ENCODE measurements at places on chromosomes 16 and 17.

- no peak for DNase-seq
These were observed 186.2 kb downstream of the SLC39A11 start for GRCh38 chr17:72906306-72906705.

DNA sequence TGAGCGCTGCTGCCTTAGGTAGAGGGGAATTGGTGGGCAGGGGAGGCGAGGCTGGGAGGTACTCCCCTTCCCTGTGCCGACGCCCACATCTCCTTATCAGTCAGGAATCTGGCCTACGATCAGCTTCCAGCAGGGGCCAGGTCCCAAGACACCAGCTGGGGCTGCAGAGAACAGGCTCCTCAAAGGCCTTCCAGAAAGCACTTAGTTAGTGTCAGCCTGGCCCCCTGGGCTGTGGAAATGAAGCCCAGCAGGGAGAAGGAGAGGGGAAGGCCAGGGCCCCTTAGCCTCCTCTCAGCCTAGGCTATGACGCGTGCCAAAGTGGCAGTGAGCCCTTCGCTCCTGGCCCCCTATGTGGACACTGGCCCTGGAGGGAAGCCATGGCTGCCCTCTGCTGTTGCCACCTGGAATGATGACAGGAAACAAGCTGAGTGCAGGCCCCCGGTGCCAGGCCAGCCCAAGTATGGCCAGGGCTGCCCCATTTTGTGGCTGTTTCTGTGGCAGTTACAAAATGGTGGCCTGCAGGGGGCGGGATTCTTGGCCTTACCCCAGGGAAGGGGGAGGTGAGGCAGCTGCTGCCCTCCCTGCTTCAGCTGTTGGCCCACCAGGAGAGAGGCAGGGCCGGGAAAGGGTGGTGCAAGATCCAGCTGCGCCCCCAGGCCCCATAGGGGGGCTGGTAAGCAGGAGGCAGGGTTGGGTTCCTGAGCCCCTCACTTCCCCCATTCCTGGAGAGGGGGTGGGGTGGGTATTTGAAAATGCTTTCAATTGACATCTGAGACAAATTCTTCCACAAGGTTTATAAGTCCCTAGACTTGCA is 11.3 kb downstream of the TBX4 start:
- no peak for DNase-seq

DNA sequence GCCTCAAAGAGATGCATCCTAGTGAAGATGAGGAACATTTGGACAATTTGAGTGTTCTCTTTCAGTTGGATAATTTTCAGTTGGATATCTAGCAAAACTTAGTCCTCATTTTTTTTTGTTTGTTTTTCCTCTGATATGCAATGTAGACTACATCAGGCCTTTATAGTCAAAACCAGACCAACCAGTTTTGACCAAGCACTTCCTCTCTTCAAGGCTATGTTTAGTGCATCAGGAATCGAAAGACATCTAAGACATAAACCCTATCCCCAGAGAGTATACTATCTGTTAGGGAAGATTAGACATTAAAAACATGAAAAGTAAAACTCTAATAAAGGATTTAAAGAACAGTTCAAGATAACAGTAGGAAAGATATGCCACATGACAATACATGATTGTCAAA is 256.1 kb downstream of the IRX3 start:
- DNase-seq: no peak

- DNase-seq: no peak
These were observed 426.6 kb upstream of the CDH11 start for GRCh38 chr16:65548470-65548869.

GRCh38 chr17:17467016-17467415 is 9.8 kb upstream of the MED9 start:
- no peak for DNase-seq

DNA sequence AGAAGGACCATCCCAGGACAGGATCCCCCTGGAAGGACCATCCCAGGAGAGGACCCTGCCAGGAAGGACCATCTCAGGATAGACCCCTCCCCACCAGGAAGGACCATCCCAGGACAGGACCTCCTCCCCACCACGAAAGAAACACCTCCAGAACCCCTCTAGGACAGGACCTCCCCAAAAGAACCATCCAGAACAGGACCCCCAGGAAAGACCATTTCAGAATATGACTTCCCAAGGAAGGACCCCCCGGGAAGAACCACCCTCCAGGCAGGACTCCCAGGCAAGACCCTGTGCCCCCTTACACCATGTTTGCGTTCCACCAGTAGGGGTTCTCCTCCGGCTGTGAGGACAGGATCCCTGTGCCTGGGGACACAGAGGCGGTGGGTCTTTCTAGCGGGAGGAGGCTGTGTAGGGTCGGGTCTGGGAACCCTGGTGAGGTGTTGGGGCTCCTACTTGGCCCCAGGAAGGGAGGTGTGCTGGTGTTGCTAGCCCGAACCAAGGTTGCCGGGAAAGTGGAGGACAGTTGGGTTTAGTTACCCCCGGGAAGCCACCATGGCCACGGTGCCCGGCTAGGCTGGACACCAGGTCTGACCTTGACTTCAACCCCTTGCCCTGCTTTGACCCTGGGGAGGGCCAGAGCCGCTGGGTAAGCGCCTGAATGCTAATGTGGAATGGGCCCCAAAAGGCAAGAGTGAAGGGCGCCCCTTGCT is 2.2 kb downstream of the NOTUM start:
- DNase-seq: no peak

GRCh38 chr16:80015566-80015965 is 415.0 kb upstream of the MAF start:
- no peak for DNase-seq

DNA sequence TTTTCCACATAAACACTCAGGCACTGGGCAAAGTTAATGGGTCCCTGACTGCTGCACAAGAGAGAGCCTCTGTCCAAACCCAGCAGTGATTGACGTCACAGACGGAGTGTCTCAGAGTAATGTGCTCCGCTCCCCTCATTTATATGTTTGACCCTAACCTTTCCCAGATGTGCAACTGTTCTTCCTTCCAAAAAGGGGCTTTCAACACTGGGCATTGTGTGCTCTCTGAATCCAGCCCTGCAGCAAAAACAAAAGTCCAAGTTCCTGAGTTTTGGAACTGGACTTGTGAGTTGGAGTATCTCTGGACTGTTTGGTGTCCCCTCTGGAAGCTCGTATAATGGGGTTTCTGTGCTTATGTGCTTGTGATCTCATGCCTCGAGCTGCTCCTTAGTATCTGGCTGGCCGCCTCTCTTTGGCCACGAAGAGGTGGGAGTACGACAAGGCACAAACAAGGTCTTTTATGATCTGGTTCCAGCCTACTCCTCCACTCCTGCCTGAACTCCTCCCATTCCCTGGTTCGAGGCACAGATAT is 76.4 kb upstream of the SMIM36 start:
- no peak for DNase-seq

DNA sequence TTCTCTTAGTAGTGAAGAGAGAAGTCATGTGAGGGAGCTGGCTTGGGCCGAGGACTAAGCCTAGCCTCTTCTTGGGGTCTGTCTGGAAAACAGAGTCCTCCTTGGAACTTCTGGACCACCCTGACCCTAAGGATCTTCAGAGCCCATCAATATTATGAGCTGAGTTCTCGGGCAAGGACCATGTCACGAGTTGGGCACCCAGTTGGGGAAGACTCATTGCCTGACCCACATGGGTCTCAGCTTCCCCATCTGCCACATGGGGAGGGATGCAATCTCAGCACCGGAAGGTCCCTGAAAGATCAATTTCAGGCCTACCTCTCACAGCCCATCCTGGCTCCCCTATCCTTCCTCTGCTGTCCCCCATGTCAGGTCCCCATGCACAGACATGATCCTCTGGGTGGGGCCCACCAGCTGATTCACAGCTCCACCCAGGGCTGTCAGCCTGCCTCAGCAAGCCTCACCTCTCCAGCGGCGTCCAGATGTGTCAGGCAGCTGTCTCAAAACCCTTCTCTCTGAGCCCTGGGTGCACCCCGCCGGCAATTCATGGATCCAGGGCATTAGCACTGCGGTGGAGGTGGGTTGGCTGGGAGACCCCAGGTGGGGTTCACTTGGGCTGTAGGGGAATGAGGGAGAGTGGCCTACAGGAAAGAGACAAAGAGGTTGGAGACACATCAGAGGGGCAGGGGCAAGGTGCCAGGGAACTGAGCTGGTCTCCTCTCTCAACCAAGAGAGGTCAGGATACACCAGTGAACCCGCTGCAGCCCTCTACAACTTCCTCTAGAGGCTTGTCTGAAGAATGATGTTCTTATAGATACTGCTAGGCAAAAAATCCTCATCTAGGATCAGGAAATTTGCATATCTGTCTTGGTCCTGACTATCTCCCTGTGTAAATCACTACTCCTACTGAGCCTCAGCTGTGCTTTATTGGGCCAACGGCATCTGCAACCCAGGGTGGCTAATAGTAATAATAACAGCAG is 1.8 kb downstream of the NLRP1 start:
- no peak for DNase-seq

GRCh38 chr16:86498671-86499439 is 11.5 kb upstream of the FOXF1 start:
- DNase-seq: no peak

DNA sequence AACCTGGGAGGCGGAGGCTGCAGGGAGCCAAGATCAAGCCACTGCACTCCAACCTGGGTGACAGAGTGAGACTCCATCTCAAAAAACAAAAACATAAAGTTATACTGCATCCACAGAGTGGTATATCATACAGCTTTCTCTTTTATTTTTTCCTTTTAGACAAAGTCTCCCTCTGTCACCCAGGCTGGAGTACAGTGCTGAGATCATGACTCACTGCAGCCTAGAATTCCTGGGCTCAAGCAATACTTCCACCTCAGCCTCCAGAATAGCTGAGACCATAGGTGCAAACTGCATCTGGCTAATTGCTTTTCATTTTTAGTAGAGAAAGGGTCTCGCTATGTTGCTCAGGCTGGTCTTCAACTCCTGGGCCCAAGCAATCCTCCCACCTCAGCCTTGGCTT is 10.0 kb upstream of the COPRS start:
- DNase-seq: no peak

DNA sequence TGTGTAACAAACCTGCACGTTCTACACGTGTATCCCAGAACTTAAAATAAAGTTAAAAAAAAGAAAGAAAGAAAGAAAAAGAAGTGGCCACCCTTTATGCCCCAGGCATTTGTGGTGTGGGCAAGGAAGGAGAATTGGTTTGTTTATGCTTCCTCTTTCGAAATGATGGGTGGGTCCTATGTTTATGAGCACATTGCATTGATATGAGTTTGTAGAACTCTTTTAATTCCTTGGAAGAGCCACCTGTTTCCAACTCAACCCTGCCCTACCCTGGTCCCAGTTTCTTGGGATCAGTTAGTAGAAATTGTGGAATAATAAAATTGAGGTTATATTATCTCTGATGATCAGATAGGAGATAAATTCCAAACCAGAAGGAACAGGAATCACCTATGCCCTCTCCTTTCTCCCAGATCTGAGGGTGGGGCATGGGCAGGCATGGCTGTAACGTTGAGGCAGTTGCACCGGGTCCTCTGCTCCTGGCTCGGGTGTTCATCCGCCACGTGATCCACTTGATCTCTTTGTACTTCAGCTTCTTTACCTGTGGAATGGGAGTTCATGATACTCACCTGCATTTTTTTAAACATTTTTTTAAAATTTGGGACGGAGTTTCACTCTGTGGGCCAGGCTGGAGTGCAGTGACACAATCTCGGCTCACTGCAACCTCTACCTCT is 15.9 kb downstream of the CHAD start:
- DNase-seq: no peak

- DNase-seq: no peak
These were observed 22.2 kb downstream of the ANKFN1 start for GRCh38 chr17:56175299-56175955.

GRCh38 chr17:1244606-1245012 is 25.6 kb upstream of the BHLHA9 start:
- no peak for DNase-seq

DNA sequence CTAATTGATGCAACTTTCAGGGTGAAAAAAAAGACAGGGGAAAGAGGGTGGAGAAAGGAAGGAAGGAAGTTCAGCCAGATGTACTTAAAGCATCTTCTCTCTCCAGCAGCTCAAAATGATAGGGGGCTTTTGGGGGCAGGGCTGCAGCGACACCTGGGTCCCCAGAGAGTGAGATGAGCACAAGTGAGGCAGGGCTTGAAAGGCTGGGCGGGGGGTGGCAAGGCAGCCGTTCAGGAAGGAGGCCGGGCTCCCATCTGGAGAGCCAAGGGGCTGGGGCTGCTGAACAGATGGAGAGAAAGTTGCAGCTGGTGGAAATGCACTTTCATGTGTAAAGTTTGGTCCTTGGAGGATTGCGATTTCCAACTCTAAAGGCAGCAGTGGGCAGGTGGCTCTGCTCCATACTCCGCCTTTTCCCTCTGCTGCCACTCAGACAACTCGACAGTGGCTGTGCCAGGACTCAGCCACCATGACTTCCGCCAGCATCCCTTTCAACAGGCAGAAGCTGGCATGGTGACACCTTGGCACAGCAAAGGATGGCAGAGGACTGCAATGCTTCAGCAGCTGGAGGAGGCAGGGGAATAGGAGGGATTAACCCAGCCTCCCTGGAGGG is 7.7 kb downstream of the SLC35B1 start:
- no peak for DNase-seq

GRCh38 chr17:43720311-43721060 is 38.1 kb downstream of the SOST start:
- no peak for DNase-seq

GRCh38 chr16:10688291-10688690 is 6.4 kb downstream of the TEKT5 start:
- no peak for DNase-seq

DNA sequence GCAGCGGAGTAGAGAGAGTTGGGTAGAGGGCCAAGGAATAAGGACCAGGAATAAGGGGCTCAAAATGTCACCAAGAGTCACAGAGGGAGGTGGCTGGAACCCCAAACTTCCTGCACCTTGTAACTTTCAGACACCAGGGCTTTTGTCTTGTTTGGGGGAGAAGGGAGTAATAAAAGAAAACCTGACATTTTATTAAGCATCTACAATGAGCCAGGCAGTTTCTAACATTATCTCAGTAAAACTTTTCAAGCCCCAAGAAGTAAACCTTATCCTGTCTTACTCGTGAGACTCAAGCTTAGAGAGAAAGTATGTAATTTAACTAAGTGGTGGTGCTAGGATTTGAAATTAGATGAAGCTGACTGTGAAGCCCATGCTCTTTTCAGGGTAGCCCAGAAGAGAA is 848 bp upstream of the MTMR4 start:
- DNase-seq: no peak

GRCh38 chr17:50908140-50908859 is 42.1 kb upstream of the TOB1 start:
- no peak for DNase-seq

- DNase-seq: no peak
These were observed 7.5 kb downstream of the ASPSCR1 start for GRCh38 chr17:81984773-81985410.

- DNase-seq: no peak
These were observed 144.1 kb upstream of the CES5A start for GRCh38 chr16:56019274-56019673.

- DNase-seq: no peak
These were observed 102.5 kb downstream of the BMERB1 start for GRCh38 chr16:15536843-15537242.
